ENCODE measurements at places on chromosomes 1 and 21.

GRCh38 chr1:67211589-67212563 is 45.6 kb downstream of the IL23R start:
- DNase-seq, result no peak

- DNase-seq, result no peak
Measured at GRCh38 chr1:236107121-236107907, 35.0 kb upstream of the GPR137B start.

DNA sequence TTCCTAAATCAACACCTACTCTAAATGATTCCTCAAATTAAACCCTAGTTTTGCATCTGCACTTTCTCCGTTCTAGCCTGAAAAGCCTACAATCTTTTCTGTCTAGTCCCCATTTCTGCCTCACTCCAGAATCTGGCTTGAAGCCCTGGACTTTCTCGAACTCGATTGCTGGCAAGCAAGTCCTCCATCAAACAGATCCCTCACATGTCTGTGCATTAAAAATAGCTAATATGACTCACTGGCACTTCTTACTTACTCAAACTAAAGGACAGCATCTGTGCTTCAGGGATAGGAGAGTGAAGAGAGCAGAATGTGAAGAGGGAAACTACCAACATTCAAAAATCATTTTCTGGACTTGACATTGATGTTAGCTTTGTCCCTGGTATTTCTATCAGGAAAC is 51.8 kb upstream of the CXADR start:
- DNase-seq, result no peak

DNA sequence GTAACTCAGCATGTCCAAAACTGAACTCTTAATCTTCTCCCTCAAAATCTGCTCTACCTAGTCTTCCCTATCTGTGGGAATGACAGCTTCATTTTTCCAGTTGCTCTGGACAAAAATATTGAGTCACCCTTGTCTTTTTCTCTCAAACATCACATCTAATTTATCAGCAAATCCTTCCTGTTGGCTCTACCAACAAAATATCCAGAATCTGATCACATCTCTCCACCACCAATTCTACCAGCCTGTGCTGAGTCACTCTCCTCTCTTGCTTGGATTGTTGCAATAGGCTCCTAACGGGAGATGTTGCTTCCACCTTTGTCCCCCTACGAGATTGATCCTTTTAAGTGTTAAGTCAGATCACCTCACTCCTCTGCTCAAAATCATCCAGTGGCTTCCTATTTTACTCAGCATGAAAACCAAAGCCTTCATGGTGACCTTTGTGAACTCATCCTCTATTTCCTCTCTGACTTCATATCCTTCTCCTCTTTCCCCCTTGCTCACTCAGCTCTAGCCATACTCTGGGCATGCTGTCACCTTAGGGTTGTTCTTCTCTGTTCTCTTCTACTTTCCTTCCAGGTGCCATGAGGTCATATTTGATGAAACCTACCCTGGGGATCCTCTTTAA is 21.5 kb upstream of the SMYD2 start:
- DNase-seq, result no peak
